NCI-H774 (cell line): ENCODE measurements at places on chromosomes 12 and 14.

GRCh38 chr12:67456431-67456901 lies 187.3 kb downstream of the CAND1 start:
- DNase-seq: no peak

DNA sequence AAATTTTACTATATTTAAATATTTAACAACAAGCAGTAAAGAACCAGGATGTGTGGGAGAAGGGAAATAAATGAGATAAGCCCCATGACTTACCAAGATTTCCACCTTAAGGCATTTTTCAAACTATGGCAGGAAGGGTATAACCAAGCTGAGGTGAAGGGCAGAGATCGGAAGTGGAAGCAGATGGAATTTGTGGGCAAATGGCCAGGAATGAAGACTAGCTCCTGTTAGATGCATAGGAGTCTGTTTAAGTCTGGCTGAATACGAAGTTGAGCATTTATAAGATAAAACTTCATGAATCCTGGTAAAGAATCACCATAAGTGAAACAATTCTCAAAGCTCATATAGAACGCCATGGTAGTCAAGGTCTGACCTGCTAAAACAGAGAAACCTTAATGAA lies 163.5 kb downstream of the DIO2 start:
- no peak for DNase-seq

DNA sequence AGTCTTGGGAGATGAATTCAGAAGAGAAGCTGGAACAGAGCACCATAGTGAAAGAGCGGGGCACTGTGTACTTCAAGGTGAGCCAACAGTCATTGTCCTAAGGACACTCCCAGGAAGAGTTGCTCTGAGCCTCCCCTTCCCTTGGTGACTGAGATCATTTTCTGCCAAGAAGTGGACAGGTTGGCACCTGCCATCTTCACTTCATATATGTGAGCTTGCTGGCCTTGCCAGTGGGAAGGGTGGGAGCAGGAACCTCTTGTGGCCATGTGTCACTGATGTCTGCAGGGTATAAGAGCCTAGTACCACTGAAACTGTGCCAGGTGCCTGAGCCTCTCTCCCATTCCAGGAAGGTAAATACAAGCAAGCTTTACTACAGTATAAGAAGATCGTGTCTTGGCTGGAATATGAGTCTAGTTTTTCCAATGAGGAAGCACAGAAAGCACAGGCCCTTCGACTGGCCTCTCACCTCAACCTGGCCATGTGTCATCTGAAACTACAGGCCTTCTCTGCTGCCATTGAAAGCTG lies 5.3 kb downstream of the FKBP4 start:
- no peak for DNase-seq

DNA sequence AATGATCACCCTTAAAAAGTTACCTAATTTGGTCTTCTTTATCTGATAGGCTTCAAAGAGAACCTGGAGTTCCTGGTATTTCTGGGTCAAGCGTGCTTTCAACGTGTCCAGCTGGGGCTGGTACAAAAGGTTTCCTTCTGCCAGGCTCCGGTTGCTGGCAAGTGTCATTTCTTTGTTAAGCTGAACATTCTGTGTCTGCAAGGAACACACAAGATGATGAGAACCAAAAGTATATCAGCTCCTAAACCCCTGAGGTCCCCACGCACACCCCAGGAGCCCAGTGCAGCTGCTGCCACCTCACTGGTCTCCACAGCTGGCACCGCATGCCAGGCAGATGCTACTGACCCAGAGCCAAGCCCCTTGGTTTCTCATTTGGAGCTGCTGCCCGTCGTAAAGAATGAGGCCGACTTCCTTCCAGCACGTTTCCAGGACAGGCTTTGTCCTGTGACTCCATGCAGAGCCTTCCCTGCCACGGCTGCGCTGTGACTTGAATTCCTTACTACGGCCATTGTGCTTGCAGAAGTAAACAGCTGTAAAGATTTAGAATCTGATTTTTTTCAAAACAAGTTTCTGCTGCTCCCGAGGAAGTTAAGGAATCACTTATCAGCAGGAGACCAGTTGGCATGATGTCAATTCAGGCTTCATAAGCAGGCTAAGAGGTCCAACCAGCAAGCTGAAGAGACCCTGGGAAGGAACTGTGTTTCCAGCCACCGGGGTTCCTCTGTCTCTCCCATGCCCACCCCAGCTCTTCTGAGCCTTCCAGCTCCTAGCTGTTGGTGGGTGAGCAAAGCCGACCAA lies 24.9 kb downstream of the VPS37B start:
- no peak for DNase-seq

GRCh38 chr14:36553656-36554260 lies 28.7 kb downstream of the NKX2-8 start:
- peak; percentile 23 for DNase-seq

DNA sequence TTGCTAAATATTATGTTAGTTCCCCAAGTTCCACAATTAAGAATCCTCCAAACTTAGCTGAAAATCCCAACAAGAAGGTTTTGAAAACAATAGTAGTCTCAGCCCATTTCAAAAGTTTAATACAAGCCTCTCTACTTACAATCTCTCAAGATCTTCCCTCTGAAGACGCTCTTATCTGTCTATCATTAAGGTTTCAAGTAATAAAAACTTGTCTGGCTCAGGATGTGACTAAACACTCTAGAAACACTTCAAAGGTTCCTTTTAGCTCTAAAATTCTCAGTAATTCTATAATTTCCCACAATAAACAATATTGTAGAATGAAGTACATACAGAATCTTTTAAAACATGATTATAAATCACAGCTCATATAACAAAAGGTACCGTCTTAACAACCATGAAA lies 16.3 kb downstream of the YAF2 start:
- DNase-seq: no peak

GRCh38 chr14:69137416-69137815 lies 15.5 kb downstream of the DCAF5 start:
- no peak for DNase-seq

GRCh38 chr14:103512701-103513611 lies 9.7 kb downstream of the CKB start:
- peak; percentile 6 for DNase-seq

DNA sequence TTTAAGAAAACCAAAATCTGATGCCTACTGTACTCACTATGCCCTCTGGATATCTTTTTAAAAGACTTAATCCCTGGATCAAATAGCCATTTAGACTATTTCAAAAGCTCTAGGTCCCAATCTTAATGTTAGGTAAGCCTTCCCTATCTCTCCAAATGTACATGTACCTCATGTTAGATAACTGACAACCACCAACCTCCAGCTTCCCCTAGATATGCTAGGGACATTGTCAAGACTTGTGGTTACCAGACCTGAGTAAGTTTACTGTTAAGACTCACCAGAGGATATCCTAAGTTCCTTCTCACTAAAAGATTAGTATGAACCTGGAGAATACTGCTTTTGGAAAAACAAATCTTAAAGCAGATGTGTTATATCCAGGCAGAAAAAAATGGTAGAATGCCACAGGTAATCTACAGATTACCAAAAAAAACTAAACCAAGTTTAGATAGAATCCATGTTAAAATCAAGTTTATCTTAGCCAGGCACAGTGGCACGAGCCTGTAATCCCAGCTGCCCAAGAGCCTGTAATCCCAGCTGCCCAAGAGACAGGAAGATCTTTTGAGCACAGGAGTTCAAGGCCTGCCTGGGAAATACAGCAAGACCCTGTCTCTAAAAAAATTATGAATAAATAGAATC lies 9.7 kb downstream of the NAP1L1 start:
- DNase-seq: no peak

DNA sequence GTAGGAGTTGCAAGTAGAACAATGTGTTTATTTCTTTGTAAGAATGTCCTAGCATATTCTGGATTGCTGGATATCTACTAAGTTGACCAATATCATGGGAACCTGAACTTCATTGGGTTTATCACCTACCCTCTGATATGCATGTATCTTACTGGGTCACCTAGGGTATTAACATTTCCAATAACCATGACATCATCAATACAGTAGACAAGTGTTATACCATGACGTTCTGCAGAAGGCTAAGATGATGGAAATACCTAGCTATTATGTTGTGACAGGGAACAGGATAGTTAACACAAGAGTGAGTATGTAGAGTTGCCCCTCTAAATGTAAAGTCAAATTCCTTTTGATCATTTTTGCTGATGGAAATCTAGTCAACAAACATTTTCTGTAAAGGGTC lies 26.0 kb downstream of the GPR65 start:
- no peak for DNase-seq

DNA sequence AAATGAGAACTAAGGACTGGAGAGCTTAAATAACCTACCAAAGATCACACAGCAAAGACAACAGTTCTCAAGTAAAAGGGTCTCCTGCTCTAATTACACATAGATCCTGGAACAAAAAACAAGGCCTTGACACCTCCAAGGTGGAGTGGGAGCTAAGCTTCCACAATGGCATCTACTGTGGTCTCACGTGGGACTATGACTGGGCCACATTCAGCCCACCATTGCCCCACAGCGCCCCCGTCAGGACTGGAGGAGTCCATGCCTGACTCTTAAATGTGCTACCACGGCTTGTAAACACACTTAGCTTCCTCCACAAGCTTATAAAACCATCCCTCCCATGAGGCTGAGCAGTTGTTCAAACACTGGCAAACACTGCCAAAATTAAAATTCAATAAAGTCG lies 88.5 kb downstream of the GCH1 start:
- no peak for DNase-seq

GRCh38 chr12:99948370-99948769 lies 36.4 kb downstream of the ANKS1B start:
- DNase-seq: no peak

GRCh38 chr14:51395361-51395849 lies 155.4 kb downstream of the TMX1 start:
- no peak for DNase-seq

GRCh38 chr12:124739953-124740561 lies 123.6 kb downstream of the SCARB1 start:
- DNase-seq: no peak

- no peak for DNase-seq
Measured at GRCh38 chr12:1590221-1590979, 4.0 kb downstream of the FBXL14 start.

DNA sequence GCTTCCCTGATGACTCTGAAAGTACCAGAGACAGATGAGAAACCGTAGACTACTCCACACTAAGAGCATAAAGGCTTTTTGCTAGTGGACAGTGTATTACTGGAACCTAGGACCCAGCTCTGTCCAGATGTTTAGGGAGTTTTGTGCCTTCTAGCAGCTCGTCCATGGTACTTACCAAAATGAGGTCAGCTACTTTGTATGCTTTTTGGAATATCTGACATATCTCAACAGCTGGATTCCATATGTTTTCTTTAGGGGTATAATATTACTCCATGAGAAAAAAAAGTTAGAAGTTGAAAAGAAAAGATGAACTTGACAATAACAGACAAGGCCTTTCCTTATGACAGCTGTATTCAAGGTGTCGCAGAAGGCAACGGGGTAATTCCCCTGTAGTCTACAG lies 32.1 kb upstream of the FRMD6 start:
- DNase-seq: no peak

DNA sequence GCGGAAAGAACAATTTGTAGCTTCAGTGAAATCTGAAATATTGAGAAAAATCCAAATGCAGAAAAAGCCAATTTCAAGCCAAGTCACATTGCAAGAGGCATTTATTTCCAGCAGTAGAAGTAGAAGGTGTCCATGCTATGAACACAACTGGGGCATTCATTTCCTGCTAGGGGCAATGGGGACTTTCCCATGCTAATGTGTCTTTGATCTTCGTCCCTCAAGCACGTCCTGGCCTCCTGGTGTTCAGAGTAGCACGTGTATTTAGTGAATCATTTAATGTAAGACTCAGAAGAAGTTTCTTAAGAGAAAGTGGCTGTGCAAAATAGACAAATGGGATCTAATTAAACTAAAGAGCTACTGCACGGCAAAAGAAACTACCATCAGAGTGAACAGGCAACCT lies 267.9 kb downstream of the TMEM132C start:
- DNase-seq: no peak

DNA sequence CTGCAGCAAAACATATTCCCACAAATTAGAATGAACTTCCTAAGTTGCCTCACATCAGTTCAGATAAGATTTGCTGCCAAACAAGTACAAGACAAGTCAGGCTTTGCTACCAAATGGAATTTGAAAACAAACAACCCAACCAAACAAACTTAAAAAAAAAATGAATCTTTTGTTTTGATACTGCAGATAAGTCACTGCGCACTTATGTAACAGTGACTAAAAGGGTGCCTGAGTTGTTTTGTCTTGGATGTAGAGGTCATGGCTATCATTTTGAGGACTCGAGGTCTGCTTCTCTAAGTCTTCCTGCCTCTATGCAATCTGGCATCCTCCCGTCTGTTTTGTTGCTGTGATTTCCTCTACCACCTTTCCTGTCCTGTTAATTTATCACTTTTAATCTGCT lies 11.1 kb upstream of the EPS8 start:
- no peak for DNase-seq

DNA sequence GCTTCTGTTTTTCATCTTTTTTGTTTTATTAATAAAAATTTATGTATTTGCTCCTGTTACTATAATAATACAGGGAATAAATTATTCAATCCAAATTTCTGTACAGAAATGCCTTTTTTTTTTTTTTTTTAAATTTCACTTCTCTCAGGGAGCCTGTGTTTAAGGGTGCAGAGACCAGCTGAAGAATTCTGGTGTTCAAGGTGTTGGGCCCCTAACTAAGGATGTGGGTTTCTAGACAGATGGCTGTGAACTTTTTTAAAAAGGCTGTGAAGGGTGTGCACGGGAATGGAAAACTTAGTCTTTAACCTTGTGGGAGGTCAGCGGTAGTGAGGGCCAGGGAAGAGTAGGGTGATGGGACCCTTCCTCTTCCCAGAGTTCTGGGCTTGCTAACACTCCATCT lies 1.3 kb upstream of the DTX3 start:
- no peak for DNase-seq

- no peak for DNase-seq
Measured at GRCh38 chr12:50041062-50041860, 16.0 kb upstream of the RACGAP1 start.

GRCh38 chr12:54162741-54163140 lies 26.0 kb downstream of the SMUG1 start:
- DNase-seq: no peak

- DNase-seq: no peak
Measured at GRCh38 chr14:64717870-64718269, 13.6 kb downstream of the PLEKHG3 start.

DNA sequence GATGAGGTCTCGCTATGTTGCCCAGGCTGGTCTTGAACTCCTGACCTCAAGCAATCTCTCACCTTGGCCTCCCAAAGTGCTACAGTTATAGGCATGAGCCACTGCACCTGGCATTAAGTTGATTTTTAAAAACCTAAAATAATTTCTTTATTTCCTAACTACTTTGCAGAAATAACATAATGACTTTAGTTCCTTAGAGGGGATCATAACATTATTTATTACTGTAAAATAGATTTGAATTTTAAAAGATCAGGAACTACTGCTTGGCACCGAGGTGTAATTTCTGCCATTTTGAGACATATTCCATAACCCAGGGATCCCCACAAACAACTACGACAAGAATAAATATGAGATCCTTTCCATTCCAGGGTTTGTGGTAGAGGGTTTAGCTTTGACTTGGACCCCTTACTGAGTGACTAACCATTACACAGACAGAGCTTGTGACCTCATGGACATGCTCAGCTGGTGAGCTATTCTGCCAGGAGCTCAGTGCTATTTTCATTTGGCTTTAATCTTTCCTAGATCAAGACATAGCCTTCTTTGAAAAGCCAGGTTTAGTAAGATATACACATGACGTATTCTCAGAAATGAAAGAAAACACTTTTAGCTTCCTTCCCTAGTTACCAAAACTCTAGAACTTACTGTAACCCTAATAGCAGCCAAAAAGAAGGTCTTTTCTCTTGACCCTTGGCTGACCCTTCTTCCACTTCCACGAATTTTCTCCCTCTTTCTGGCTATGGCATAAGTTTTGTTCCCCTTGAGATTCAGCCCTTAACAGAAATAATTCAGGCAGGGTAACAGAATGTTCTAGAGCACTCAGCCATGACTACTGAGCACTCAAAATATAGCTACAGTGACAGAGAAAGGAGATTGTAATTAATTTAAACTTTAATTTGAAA lies 75.1 kb upstream of the NUDT4 start:
- no peak for DNase-seq
